Amygdala (tissue), 56 donors: ENCODE measurements at places on chromosomes 6 and 20.

DNA sequence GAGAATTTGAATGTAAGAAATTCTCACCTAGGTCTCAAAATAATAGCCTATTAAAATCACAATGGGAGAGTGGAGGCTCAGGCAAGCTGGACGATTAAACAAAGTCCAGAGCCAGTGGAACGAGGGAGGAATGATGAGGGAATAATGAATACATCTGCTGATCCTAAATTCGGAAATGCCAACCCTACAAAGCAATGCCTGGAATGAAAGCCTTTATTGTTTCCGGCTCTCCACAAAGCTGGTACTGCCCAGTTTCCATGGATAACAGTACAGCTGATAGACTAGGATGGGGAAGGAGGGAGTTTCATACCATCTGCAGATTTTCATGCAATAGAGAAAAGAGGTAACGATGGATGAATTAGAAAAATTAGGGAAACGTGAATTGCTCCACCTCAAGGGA lies 356.1 kb downstream of the CBLN4 start:
- DNase-seq, result peak; percentile 3

- DNase-seq, result no peak
Observed at GRCh38 chr20:11200423-11200822, 526.6 kb upstream of the JAG1 start.

DNA sequence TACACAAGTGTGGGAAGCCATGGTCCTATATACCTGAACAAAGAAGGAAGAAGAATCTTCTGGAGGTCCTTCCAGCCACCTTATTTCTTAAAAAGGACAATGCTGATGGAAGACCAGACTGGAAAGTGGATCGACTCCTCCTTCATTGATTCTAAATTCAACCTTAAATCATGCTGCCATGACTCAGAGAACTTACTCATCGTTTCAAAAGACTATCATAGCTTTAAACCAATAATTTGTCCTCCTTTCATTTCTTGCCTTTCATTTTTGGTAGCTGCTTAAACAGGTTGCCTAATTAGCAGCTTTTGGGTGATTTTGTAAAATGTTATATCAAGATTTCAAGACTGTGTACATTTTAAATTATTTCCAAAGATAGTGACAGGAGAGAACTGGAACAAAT lies 60.8 kb downstream of the RTN4IP1 start:
- DNase-seq, result no peak

GRCh38 chr20:57076152-57076652 lies 190.2 kb downstream of the BMP7 start:
- no peak for DNase-seq

- DNase-seq, result no peak
Observed at GRCh38 chr6:43698584-43699349, 11.2 kb upstream of the MRPS18A start.

DNA sequence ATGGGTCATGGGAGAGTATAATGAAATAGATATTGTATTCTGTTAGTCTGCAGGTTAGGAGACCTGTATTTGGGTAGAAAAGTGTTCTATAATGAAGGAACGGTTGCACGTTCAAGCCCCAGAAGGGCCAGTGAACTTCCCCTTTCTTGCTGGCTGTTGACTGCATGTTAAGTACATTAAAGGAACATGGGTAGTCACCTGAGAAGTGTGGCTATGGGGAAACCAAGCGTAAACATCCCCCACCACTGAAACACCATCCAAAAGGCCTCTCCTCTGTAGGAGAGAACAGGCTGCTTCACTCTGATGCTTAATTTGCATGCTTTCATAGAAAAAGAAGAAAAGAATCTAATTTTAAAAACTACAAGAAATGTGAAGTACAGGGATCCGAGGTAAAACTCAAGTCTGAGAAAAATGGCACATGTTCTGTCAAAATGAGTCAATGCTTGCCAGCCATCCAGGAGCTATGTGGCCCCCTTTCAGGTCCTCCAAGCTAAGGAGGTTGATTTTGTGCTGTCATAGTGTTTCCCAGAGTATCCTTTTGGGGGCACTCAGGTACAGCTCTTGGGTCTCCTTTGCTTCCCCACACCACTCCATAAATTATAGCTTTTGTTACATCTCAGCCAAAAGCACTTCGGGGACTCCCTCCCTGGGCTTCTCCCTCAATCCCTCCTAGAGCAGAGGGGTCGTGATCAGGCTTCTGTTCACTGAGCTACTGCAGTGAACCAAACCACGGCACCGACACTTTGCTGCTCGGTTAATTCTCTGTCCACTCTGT lies 283.7 kb upstream of the AGPAT4 start:
- DNase-seq, result no peak

- no peak for DNase-seq
Observed at GRCh38 chr6:107741191-107741680, 82.9 kb downstream of the SCML4 start.

DNA sequence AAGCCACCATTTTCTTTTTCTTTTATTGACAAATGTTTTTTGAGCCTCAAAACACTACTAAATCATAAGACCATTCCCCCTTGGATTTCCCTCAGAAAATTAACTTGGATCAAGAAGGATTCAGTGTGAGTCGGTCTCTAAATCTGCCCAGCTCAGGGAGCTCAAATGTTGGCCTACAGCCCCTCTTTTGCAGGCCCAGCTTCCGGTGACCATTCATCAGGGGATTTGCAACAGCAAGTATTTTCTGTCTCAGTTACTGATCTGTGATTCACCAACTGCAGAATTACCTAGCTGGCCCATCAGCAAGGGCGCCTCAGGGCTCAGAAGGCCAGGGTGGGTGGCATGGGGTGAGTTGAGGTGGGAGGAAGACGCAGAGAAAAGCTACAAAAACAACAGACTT lies 318.1 kb downstream of the CDC5L start:
- no peak for DNase-seq

DNA sequence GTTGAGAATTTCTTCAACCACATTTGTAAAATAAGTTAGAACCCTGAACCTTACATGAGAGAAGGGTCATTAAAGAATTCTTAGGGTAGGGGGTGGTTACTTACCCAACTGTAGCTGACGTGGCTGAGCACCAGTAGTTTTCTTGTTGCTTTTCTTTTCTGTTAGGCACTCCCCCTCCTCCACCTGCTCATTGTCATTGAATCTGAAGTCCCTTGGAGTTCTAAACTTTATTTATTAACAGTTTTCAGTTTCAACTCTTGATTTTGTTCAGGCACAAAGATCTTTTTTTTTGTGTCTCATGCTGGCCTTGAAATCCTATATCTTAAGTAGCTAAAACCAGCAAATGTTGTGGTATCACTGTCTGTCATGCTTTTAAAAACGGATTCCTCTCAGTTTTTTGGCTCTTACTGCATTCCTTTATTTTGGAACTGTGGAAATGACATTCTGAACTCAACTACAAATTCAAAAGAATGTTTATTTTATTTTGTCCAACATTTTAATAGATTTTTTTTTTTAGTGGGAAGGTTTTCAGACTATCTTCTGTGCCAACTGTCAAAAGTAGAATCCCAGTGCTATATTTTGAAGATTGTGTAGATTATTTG lies 465.2 kb downstream of the PHF3 start:
- DNase-seq, result no peak

DNA sequence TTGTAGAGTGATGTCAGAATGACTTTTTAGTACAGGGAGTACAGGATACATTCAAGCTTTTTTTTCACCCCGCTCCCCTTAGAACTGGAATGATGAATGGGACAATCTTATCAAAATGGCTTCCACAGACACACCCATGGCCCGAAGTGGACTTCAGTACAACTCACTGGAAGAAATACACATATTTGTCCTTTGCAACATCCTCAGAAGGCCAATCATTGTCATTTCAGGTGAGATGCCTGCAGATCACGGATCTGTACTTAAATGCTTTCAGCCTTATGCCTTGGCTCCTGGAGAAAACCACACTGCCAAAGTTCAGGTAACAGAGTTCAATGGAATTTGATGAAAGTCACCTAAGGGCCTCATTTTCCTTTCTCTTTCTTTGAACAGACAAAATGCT lies 8.5 kb downstream of the TNFAIP3 start:
- no peak for DNase-seq

- DNase-seq, result peak; percentile 46
Observed at GRCh38 chr6:110875548-110876169, 1.1 kb downstream of the AMD1 start.
